Germinal center (tissue), 1 donor: ENCODE measurements at places on chromosomes 4 and X.
A peak's percentile ranks its signal among the peaks of the same experiment; 100 is the strongest.

DNA sequence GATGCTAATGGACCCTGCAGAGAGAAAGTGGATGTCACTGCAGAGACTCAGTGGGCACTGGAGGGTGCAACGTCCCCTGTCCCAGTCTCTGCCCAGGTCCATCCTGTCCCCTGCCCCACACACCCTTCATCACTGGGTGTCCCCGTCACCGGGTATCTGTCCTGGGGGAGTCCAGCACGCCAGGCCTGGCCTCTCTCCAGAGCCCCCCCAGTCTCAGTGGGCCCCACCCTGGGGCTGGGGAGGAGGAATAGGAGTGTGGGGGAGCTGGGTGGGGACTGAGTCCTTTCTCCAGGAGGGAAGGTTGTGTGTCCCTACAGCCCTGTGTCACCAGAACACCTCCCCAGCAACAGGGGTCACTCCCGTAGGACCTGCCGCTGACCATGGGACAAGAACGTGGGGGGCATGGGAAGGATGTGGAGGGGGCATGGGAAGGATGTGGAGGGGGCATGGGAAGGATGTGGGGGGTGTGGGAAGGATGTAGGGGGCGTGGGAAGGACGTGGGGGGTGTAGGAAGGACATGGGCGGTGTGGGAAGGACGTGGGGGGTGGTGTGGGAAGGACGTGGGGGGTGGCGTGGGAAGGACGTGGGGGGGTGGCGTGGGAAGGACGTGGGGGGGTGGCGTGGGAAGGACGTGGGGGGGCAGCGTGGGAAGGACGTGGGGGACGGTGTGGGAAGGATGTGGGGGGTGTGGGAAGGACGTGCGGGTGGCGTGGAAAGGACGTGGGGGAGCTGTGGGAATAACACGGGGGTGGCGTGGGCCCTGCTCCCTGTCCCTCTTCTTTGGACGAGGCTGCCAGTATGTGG, 21.0 kb upstream of the SPON2 start:
- no peak for DNase-seq

DNA sequence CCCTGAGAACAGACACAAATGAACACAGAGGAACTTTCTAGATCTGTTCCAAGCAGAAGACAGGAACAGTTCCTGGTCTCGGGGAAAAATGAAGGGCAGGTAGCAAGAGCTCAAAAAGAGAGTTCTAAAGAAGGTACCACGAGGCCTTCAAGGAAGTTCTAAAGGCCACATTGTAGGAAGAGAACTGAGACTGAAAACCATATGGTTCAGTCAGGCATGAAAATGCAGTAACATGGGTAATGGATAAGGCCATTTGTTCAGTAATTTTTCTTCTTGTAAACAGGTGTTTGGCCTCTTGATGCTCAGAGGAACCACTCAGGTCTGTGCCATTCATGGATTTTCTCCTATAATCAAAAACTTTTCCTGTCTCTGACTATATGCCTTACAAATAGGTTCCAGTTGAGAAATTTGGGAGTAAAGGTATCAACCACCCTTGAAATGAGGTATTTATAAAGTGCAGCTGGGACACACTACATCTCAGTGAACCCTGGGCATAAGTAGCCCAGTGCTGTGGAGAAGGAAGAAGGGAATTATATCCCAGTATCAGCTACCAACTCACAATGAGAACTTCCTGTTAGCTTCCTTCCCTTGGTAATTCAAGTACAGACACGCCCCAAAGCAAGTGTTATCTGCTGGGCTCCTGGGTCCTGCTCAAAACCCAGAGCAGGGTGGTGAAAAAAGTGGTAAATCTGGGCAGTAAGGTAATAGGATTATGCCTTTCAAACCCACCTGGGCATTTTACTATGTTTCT, 277.9 kb downstream of the KLHL13 start:
- no peak for DNase-seq

- no peak for DNase-seq
Observed at GRCh38 chr4:185254434-185254833, 45.0 kb downstream of the SNX25 start.

DNA sequence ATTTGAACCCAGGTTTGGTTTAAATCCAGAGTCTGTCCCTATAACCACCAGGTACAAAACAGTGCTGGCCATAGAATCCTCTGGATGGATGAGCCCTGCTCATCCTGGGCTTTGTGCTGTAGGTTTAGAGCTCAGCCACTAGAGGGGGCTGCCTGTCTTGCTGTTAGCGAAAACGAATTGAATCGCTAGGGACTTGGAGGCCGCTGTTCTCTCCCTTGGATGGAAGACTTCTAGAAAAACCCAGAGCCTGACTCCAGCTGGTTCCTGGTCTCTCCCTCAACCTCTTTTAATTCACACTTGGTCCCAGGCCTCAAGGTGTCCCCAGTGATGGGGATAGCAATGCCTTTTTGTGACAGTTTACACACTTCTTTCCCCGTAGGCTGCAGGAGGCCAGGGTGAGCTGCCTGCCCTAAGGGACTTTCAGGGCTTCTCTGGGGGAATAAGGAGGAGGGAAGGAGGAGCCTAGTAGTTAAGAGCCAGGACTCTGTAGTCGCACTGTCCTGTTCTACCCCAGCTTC, 8.7 kb downstream of the RIPPLY1 start:
- DNase-seq: peak; percentile 12

DNA sequence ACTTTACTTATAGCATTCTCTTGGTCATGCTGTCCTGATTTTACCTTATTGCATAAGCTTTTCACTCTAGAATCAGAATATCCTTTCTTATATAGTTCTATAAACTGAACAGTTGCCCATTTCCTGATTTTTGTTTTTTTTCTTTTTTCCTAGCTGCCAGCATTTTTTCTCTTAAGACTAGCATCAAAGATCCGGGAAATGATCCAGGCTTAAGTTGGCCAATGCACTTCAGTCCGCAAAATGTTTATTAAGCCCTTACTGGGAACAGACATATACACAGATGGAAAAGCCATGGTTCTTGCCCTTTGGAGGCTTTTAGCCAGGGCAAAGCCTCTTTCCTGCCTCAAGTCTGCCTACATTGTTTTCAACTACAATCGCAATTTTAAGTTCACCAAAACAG, 10.1 kb upstream of the BMP2K start:
- no peak for DNase-seq

DNA sequence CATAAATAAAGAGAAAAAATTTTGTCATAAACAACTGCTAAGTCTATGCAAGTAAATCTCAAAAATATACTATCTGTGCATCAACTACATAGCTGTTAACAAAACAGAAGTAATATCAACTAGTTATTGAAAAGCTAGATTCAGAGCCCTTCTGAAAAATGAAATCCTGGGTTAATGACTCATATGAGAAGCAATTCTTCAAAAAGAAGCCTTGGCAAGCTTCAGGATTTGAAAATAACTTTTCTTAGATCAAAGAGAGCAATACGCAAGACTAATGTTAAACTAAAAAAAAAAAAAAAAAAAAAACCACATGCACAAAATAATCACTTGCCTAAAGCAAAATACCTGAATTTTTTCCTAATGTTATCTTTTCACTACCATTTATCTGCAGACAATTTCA, 566.1 kb upstream of the BOD1L1 start:
- DNase-seq: no peak

- DNase-seq: no peak
Observed at GRCh38 chr4:10677796-10678497, 6.6 kb downstream of the CLNK start.

GRCh38 chr4:72886602-72887001, 182.9 kb downstream of the COX18 start:
- DNase-seq: no peak

GRCh38 chr4:123870216-123870876, 473.8 kb downstream of the SPRY1 start:
- DNase-seq: no peak

GRCh38 chr4:25290490-25291067, 22.0 kb upstream of the ZCCHC4 start:
- DNase-seq: no peak

GRCh38 chr4:5753766-5754528, 42.9 kb downstream of the EVC start:
- no peak for DNase-seq

- DNase-seq: peak; percentile 5
Observed at GRCh38 chrX:43958529-43958928, 14.7 kb downstream of the NDP start.

GRCh38 chrX:11269006-11269405, 24.2 kb upstream of the AMELX start:
- no peak for DNase-seq

DNA sequence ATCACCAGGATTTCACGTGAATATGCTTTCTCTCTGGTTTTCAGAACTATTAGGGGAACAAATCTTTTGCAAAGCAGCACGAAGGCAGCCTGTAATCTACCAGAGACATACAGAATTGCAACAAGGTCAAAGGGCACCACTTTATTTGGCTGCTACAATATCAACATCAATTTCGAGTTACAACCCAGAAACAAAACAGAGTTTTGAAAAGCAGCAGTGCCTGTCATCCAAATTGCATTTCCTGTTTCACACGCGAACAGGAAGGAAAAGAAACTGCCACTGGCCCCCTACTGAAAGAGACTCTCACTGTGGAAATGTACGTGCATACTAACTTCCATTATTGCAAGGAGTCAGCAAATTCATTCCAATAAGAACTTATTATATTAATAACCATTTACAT, 17.1 kb upstream of the C1QTNF7 start:
- DNase-seq: peak; percentile 49

DNA sequence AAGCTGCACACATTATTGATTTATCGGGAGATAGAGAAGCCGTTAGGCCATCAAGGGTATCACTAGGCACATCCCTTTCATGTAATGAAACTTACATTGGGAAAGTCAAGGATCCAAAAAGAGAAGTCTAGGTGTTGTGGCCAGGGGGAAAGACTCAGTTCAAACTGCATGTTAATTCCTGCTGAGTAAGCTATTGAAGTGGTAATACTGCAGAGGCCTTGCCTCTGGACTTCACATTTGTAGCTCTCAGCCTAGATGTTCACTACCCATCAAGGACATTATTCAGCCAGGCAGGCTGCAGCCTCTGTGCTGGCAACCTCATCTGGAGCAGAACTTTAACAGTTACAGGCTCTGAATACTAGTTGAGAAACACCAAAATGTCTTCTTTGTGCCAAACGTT, 2094.5 kb upstream of the AGA start:
- no peak for DNase-seq

DNA sequence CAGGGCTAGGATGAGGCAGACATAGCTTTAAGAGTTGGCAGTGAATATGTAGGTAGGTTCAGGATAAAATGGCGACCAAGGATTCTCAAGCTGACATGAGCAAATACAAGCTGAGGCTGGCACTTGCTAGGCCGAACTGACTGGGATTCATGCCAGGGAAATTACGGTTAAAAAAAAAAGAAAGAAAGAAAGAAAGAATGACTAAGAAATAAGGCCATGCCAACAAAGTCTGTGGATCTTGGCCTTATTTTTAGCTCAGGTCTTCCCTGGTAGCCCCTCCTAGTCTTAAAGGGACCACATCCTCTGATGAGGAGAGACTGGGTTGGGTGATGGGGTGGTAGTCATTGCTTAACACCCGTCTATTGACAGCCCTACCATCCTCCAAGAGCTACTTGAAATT, 64.4 kb upstream of the KLHL13 start:
- DNase-seq: no peak

DNA sequence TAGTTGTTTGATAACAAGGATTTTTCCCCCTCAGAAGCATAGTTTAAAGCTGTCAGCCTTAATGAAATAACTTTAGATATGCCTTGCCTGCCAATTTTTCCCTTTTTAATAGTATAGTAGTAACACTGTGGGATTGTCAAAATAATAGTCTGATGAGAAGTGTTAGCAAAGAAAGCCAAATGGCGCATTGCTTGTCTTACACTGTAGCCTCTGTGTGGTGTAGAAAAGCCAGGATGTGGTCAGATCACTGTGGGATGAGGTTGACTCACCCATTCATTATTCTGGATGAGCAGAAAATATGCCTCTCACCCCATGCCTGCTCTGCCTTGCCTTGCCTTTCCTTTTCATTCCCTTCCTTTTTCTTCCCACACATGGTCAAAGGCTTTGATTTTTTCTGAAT, 257.8 kb upstream of the NRK start:
- no peak for DNase-seq

DNA sequence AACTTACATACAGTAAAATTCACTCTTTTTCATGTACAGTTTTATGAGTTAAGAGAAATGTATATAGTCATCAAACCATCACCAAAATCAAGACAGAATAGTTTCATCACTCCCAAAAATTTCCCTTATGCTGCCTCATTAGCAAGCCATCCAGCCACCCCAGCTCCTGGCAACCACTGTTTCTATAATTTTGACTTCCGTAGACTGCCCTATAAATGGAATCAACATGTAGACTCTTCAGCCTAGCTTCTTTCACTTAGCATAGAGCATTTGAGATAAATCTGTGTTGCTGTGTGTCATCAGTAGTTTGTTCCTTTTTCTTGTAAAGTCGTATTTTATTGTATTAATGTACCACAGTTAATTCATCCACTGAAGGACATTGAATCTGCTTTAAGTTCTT, 23.2 kb downstream of the HDX start:
- DNase-seq: no peak

DNA sequence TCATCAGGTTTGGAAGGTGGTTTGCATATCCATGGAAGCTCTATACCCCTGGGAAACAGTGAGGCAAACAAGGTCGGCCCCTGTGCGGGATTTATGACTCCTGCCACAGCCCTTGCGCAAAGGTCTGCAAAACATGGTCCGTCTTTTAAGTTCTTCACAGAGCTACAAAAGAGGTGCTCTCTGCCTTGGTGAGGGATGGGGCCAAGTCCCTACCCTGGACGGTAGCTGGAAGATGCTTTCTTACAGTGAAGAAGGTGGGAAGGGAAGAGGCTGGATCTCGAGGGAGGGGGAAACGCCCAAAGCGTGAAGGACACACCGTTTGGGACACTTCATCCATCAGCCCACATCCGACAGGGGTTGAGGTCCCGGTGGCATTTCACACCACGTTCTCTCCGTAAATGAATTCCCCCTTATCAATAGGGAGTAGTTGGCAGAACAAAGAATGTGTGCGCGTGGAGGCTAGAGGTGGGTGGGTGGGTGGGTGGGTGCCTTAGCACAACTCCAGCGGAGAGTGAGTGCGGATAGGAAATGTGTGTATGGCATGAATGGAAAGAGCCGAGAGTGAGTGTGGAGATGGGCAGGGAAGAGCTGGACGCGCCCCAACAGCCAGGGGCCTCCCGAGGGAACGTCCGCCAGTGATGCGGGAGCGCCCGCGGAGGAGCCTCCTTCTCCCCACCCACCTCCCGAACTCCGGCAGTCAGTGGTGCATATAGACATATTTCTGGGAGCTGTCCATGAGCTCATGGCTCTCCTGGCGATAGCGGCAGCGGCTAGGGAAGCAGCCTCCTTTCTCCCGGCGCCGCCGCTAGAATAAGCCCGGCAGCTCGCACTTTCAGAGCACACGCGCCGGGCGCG, 68.3 kb downstream of the LARP7 start:
- DNase-seq: peak; percentile 11

- DNase-seq: no peak
Observed at GRCh38 chr4:19195696-19196095, 1056.0 kb upstream of the SLIT2 start.

- no peak for DNase-seq
Observed at GRCh38 chrX:72043636-72044035, 88.1 kb downstream of the RTL5 start.

GRCh38 chrX:30489323-30489722, 88.2 kb downstream of the TASL start:
- DNase-seq: no peak

GRCh38 chr4:106454581-106454980, 86.0 kb upstream of the GIMD1 start:
- DNase-seq: no peak
